ENCODE measurements at places on chromosomes 1 and 21.
A peak's percentile ranks its signal among the peaks of the same experiment; 100 is the strongest.

- no peak for DNase-seq
These were observed 131.8 kb downstream of the PCNX2 start for GRCh38 chr1:233163696-233164095.

- DNase-seq, result no peak
These were observed 1.2 kb downstream of the ASCL5 start for GRCh38 chr1:201125800-201126199.

GRCh38 chr1:78286686-78287085 is 204.1 kb upstream of the PTGFR start:
- DNase-seq, result peak; percentile 32

DNA sequence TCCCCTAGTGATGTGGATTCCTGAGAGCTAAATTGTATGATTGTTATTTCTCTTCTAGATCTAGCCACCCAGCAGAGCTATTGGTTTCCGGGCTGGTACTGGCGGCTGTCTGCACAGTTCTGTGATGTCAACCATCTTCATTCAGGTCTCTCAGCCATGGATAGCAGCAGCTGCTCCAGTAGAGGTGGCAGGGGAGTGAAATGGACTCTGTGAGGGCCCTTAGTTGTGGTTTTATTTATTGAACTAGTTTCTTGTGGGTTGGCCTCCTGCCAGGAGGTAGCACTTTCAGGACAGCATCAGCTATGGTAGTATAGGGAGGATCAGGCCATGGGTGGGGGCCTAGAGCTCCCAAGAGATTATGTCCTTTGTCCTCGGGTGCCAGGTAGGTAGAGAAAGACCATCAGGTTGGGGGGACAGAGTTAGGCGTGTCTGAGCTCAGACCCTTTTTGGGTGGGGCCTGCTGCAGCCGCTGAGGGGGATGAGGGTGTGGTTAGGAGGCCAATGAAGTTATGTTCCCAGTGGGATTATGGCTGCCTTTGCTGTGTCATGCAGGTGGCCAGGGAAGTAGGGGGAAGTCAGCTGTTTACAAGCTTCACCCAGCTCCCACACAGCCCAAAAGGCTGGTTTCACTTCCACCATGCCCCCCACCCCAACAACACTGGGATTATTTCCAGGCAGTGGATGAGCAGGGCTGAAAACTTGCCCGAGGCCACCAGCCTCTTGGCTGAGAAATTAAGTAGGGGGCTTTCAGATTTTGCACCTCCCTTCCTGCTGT is 55.1 kb upstream of the RGS4 start:
- no peak for DNase-seq

GRCh38 chr1:2932671-2933350 is 88.5 kb upstream of the ACTRT2 start:
- DNase-seq, result no peak

- peak; percentile 33 for DNase-seq
These were observed 186.9 kb upstream of the ADGRL4 start for GRCh38 chr1:79193211-79194079.

GRCh38 chr1:209835782-209836298 is 8.1 kb downstream of the UTP25 start:
- DNase-seq, result peak; percentile 57

DNA sequence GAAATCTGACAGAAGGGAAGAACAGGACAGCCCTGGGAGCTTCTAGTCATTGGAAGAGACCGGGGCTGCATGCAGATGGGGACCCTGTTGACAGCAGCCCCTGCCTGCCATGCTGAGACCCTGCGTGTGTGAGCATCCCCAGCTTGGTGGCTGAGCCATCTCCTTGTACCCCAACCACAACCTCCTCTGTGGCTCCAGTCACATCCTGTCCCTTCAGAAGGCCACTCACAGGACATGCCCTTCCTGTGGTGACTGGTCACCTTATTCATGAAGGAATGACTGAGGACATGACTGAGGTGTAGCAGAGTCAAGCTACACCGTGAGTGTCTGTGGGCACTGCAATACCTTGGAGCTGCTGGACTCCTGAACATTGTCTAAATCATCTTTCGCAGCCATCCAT is 141.8 kb upstream of the ERRFI1 start:
- no peak for DNase-seq

GRCh38 chr1:20367116-20367585 is 76.5 kb downstream of the VWA5B1 start:
- peak; percentile 22 for DNase-seq

DNA sequence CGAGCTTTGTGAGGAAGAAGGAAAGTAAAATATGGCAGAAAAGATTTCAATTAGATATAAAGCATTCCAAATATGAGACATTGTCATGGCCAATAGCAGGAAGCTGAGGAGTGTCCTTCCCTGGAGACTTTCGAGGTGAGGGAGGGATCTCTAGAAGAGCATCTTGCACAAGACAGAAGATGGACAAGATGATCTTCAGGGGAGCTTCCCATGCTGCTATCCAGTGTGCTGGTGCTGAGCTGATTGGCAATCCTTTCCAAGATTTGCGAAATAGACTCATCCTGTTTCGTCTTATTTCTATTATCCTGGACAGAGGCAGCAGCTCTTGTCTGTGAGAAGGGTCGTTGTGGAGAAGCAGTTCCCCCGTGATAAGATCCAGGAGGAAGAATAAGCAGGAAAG is 342.0 kb upstream of the CAMK1G start:
- no peak for DNase-seq

- no peak for DNase-seq
These were observed 2.1 kb upstream of the S100A10 start for GRCh38 chr1:151995774-151996173.

- DNase-seq, result no peak
These were observed 3.0 kb upstream of the DMRTA2 start for GRCh38 chr1:50426108-50426700.

GRCh38 chr1:53631622-53632310 is 107.2 kb downstream of the GLIS1 start:
- no peak for DNase-seq

- DNase-seq, result no peak
These were observed 1292.6 kb downstream of the BRINP3 start for GRCh38 chr1:189185097-189185496.

- peak; percentile 54 for DNase-seq
These were observed 91.0 kb upstream of the PLPPR4 start for GRCh38 chr1:99173282-99173681.

GRCh38 chr21:28516021-28516420 is 476.7 kb downstream of the LTN1 start:
- no peak for DNase-seq

DNA sequence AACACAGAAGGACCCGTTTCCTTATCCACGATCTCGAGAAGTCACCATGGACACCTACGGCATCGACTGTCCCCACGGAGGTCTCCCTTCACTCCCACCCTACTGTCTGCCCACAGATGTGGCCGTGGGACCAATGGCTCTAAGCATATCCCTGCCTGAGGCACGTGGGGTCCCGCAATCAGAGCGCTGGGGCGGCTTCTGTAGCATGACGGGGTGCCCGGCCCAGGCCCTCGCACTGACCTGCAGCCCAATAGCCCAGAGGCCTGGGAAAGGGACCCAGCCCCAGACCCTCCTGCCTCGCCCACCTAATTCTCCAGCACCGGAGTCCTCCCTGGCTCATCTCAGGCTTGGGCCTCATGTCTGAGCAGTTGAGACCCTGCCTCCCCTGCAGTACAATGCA is 132.5 kb downstream of the NPHP4 start:
- no peak for DNase-seq

DNA sequence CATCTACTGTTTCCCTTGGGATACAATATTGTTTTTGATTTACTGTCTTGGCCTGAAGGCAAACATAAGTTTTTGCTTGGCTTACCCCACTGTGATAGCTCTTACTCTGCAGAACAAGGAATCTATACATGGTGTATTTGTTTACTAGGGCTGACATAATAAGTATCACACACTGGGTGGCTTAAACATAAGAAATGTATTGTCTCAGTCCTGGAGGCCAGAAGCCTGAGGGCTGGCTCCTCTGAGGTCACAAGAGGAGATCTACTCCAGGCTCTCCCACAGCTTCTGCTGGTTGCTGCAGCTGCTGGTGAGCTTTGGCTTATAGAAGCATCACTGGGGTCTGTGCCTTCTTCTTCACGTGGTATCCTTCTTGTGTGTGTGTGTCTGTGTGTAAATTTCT is 30.7 kb upstream of the IGSF5 start:
- no peak for DNase-seq

DNA sequence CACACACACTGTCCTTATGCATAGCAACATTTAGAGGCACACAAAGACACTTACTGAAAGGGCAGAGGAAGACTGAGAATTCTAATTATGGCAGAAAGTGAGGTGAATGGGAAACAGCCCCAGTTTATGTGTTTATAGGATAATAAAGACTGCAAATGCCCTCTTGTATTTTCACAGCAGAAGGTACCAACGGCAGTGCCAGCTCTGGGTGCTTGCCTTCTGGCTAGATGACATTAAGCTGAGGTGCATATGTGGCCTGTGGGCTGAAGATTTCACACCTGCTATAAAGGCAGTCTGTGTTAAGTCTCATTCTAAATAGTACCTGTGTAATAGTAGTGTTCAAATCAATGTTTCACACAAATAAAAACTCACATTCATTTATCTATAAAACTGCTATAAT is 347.2 kb upstream of the ZRANB2 start:
- DNase-seq, result no peak

DNA sequence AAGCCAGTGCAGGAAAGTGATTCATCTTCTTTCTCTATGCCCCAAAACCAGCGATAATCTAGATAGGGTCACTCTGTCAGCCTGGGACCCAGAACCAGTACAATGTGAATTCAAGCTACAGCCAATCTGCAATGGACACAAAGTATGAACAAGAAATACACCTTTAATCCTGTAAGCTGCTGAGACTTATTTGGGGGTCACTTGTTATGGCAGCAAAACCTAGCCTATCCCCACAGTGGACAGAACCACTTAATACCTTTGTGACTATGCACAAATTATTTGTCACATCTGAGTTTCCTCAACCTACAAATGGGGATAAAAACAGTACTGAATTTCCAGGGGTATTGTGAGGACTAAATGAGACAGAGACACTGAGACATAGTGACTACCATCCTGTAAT is 50.0 kb downstream of the TMCO4 start:
- no peak for DNase-seq

DNA sequence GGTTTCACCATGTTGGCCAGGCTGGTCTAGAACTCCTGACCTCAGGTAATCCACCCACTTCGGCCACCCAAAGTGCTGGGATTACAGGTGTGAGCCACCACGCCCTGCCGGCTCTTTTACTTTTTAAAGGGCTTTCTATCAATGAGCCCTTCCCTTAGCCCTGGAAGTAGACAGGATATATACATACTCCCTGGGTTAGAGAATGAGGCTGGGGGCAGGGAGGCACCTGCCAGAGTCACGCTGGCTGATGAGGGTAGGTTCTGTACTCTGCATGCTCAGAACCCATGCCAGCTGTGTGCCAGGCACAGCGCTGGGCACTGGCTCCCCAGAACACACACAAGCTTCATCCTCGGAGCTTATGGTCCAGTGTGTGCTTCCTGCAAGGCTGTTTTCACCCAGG is 113.6 kb upstream of the IPO9 start:
- DNase-seq, result no peak

DNA sequence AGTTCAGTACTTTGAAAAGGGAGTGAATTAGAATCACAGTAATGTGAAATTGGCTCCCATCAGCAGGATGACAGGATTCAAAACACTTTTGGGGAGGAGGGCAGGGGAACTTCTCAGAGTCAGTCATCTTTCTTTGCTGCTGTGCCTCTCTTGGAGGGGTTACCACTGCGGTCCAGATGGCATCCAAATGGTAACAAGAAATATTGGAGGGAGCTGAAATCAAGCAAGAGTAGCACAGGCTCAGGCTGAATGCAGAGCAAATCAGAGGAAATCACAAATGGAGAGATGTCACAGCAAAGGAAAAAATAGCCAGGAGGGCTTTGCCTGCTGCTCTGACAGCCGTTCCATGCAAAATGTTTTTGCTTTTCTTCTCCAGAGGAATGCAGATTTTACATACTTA is 75.0 kb upstream of the C8B start:
- DNase-seq, result no peak

DNA sequence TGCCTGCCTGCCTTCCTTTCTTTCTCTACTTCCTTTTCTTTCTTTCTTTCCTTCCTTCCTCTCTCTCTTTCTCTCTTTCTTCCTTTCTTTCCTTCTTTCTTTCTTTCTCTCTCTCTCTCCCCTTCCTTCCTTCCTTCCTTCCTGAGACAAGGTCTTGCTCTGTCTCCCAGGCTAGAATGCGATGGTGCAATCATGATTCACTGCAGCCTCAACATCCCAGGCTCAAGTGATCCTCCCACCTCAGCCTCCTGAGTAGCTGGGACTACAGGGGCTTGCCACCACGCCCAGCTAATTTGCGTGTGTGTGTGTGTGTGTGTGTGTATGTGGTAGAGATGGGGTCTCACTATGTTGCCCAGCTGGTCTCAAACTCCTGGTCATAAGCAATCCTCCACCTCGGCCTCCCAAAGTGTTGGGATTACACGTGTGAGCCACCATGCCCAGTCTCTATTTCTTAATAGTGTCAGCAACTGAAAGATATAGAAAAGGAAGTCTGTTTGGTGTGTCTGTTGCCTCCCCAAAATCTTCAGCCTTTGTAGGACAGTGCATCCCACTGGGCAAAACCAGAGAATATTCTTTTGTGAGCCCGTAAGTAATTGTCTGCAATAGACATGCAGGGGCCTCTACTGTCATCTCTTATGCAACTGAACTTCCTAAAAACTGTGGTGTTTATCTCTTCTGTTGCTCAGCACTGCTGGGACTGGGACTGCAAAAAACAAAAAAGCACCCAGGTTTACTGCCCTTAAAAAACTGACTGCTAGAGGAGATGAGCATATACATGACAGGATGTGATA is 20.9 kb upstream of the RAB4A start:
- no peak for DNase-seq

- DNase-seq, result no peak
These were observed 91.6 kb upstream of the CAMK1G start for GRCh38 chr1:209491897-209492296.

DNA sequence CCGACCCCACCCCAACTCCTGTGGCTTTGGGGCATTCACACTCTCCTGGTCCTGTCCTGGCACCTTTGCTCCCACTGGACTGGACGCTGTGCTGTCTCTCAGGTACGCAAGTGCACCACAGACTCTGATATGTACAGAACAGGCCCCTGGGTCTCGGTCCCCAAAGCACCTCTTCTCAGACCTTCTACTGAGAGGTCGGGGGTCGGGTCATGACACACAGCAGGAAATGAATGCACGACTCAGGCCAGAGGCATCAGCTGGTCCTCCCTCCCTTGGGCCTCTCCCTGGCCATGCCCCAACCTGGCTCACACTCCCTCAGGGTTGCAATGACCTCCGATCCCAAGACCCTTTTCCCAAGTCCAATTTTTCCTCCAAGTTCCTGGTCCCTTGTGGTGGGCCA is 1.8 kb upstream of the KRTAP10-12 start:
- DNase-seq, result no peak

DNA sequence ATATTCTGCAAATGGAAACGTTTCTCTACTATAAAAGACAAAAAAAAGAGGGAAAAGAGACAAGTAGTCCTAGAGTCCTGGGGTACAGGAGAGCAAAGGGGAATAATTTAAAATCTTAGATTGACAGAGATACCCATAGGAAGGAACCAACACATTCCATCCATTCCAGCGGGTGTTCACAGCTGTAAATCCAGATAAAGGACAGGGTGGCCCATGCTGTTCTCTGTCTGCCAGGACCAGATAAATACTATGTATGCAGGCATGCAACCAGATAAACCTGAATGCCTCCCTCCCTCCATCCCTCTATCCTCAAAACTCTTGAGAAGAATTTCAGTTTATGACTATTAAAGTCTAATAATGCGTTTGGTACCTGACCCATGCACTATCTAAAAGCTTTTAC is 131.8 kb downstream of the PTPN14 start:
- DNase-seq, result no peak

GRCh38 chr1:93611668-93612067 is 70.0 kb downstream of the BCAR3 start:
- no peak for DNase-seq

GRCh38 chr1:168629466-168629865 is 53.1 kb downstream of the XCL1 start:
- no peak for DNase-seq
